EH (cell line): ENCODE measurements at places on chromosomes 7 and 10.

- DNase-seq = no peak
Observed at GRCh38 chr7:141480953-141481352, 70.3 kb upstream of the AGK start.

DNA sequence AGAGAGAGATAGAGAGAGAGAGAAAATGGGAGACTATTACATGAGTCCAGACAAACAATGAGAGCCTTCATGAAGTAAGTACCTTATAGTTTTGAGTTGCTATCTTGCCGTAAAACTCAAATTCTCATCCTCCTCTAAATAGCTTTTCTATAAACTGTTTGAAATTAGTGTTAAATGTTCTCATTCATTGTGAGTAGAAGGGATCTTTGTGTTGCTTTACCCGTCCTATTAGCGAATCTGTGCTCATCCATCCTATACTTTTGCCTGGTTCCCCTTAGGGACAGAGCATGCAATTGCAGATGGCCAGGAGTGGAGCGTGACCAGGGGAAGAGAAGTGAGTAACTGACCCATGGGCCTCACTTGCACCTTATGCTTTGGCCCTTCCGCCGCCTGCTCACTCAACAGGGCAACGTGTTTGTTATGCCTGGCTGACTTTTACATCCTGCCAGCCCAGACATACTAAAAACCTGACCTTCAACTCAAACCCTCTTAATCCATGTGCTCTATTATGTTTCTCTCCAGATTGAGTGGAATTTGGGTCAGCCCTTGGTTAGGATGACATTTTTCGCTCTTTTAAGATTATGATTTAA is 244.2 kb upstream of the YAE1 start:
- DNase-seq = no peak

GRCh38 chr7:50826371-50827172 is 43.9 kb upstream of the GRB10 start:
- DNase-seq = peak; percentile 92

GRCh38 chr10:7541137-7542087 is 125.4 kb downstream of the ITIH5 start:
- peak; percentile 1 for DNase-seq

DNA sequence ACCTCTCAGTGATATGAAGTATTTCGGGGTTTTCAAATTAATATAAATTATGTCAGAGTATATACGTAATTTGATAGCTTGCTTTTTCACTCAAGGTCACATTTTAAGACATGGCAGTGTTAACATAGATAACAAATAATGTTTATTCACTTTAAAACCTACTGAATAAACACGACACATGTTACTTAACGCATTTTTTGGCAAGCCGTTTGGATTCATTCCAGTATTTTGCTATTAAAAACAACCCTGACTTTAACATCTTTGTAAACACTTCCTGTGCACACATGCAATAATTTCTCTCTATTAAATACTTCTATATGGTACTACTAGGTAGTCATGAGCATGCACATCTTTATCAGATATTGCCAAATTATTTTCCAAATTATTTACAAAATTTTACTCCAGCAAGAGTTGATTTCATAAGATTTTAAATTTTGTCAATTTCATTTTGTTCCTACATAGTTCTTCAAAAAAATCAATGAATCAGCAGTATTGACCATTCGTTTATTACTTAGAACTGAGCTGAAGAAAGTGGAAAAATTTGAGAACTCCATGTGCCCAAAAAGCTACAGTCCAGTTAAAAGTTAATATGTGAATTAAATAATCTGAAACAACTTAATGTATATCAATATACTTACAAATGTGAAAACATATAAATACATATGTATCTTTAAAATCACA is 26.8 kb upstream of the THSD7A start:
- DNase-seq = no peak

DNA sequence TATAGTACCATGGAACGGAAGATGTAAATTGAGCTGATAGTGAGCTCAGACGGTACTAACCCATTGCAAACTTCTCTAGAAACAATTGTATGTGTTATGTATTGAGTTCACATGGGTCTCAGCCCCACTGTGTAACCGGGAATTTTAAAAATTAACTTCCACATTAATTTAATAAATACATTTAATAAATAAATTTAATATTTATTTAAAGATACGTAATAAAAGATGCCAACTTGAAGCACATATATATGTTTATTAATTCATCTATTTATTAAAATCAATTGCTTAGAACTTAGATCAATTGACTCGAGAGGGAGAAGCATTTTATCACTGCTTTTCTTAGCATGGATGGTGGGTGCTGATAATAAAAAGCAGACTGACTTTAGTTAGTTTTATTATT is 170.1 kb upstream of the NPVF start:
- no peak for DNase-seq

- DNase-seq = no peak
Observed at GRCh38 chr7:70673778-70674570, 458.0 kb upstream of the GALNT17 start.

- DNase-seq = peak; percentile 4
Observed at GRCh38 chr7:108460964-108461363, 4.7 kb upstream of the NRCAM start.

DNA sequence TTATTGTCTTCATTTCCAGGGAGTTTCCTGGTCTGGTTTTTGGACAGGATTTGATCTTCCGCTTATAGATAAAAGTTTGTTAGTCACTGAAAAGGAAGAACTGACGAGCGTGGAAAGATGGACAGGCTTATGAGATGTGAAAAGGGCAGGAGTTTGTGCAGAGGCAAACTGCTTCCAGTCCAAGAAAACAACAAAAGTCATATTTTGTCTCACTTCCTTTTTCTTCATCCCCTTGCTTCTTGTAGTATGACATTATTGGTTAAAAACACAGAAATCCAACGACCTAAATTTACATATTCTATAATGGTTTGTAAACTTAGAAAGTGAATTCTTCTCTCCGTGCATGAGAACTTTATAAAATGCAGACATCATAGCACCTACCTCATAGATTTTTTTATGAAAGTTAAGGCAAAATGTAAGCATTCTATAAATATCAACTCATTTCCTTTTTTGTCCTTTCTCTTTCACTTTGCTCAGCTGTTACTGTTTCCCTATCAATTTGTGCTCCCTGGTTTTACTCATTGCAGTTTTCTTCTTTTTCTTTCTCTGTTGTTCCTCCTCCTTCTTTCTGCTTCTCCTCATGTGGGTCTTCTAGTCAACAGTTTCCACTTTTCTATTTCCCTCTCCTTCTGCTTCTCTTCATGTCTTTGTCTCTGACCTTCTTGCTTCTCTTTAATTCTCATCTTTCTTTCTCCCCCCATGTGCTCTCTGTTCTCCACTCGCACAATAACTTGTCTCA is 370.2 kb downstream of the ARL4A start:
- DNase-seq = no peak

DNA sequence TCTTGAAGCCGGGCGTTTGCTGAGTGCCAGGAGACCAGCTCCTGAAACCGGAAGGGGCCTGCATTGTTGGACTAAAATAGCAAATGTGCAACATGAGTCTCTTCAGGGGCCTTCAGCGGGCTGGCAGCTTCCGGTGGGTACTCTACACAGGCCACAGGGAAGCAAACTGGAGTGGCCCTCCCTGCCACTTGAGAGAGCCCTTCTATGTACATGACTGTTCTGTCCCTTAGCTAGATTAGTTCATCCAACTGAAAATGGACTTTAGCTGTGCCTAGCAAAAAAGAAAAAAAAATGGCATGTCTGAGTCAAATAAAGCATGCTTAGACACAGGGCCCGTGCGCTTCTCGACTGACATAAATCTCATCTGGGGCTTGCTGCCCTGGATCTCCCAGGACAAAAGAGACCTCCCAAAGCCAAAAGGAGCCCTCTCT is 115.3 kb upstream of the TCF7L2 start:
- no peak for DNase-seq

- DNase-seq = no peak
Observed at GRCh38 chr10:10551596-10552301, 465.9 kb upstream of the CELF2 start.

DNA sequence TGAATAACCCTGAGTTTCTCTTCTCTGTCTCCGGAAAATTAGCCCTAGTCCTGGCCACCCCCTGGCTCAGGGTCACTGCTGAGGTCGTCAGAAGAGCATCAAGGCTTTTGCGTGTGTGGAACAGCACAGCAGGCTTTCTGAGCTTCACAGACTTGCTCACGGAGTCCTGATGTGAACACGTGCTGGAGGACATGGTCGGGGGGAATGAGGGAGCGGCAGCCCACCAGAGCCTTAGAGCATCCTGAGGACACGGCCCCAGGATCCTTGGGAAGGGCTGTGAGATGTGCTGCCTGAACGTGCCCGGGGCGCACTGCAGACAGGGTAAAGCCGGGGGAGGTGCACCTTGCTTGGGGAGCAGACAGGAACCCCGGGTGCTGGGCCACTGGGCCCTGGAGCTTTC is 28.8 kb downstream of the TMEM120A start:
- no peak for DNase-seq

GRCh38 chr7:6442114-6442513 is 5.6 kb downstream of the DAGLB start:
- peak; percentile 40 for DNase-seq

- DNase-seq = no peak
Observed at GRCh38 chr7:69585169-69585568, 13.1 kb upstream of the AUTS2 start.

DNA sequence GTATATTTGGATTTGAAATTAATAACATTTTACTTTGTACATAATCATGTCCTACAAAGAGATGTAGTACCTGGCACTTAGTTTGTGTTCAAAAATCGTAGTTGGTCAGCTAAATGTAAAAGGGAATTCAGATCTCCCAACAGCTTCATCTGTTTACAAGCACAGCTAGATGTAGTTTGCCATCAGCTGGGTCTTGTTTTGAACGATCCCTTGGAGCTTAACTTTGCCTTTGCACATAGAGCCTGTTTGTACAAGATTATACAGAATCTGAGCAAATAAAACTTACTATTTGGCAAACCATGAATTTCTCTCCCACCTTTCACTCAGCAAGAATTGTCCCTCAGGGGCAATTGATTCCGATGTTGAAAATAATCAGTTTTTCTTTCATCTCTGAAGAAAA is 36.1 kb upstream of the ADD3 start:
- no peak for DNase-seq

- no peak for DNase-seq
Observed at GRCh38 chr10:92122941-92123450, 167.9 kb downstream of the CPEB3 start.

GRCh38 chr10:102814453-102814871 is 22.8 kb downstream of the CYP17A1 start:
- no peak for DNase-seq

GRCh38 chr10:49165821-49166483 is 22.2 kb downstream of the TMEM273 start:
- DNase-seq = no peak

GRCh38 chr10:44831581-44831980 is 79.6 kb upstream of the TMEM72 start:
- DNase-seq = no peak

DNA sequence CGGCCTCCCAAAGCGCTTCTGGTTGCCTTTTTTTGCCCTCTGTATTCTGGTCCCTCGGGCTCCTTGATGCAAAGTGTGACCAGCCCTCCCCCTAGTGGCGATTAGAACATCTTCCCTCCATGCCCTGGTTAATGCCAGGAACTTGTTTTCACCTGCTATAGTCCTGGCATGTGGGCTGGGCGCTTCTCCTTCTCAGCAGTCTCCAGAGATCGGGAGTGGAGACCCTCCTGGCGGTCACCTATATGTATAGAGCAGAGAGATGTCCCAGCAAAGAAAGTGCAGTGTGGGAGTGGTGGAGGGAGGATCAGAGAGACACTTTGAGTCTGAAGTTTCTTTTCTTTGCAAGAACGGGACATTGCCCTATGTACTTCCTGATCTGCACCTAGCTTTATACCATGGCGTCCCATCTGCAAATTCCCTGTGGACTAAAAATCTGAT is 264.1 kb downstream of the OTUD1 start:
- DNase-seq = peak; percentile 62

DNA sequence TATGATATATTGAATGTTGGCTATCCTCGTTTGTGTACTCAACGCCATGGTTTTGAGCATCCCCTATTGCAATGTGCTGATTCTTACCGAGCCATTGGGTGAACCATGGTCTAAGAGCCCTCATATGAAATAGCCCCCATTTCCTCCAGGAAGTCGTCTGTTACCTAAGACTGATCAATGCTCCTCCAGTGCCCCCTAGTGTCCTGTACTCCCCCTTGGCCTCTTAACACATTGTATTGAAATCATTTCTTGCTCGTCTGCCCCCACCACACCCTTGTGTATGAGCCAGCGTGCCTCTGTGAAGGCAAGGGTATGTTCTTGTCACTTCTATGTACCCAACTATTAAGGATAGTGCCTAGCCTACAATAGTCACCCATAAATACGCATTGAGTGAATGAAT is 11.2 kb upstream of the SLC35B4 start:
- DNase-seq = peak; percentile 62

DNA sequence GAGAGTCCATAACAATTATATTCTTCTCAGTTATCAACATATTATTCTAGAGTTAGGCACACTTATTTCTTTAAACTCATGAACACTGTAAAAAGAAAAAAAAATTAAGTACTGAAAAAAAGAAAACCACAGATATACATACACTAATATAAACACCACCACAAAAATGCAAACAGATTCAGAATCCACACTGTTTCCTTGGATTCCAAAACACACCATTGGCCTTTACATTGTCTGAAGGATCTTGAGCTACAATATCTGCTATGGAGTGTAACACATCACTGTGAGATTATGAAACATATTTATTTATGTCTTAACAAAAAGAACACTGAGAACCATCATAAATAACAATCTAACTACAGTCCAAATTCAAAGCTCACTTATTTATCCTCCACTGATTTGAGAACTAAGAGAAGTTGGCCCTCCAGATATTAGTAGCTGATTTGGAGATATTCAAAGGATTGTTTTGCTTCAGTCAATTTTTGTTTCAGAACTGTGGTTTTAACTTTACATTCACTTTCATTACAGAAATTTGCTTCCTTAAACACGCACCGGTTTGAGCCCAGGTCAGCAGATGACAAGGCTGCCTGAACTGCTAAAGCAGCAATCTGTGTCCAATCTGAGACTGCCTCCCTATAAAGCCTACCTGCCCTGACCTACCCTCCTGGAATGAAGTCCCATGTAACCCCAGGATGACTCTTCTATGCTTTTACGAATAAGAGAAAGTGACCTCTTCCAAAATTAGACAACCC is 47.0 kb upstream of the CDK1 start:
- DNase-seq = no peak

DNA sequence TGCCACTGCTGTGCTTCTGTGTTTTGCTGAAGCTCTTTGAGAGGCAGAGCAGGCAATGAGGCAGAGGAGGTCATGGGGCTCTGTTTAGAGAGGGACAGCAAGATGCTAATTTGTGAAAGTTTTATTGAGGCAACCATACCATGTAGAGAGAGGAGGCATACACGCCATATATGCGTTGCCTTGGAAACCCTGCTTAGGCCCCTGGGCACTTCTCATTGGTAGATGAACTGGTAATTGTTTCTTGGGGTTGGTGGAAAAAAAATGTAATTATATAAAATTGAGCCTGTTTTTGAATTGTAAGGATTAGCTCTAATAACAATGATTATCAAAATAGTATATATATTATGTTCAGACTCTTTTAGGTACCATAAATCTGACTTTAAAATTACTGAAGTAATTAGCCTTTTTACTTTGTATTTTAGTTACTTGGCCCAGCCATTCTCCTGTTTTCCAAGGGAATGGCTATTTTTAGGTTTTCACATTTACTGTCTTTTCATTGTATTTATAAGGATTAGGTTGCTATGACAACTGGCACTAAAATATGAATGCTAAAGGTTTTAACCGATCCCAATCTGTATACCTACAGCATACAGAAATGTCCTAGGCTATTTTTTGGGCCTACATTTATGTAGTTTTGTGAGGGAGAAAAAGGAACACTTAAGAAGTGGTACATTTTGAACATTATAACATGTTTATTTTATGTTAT is 52.4 kb downstream of the BZW2 start:
- DNase-seq = peak; percentile 34

GRCh38 chr7:3120513-3120912 is 76.8 kb upstream of the CARD11 start:
- DNase-seq = no peak
